Right renal cortex interstitium (tissue), 3 donors: ENCODE measurements at places on chromosomes 7 and 10.

GRCh38 chr7:85234730-85235129 is 47.9 kb upstream of the SEMA3D start:
- DNase-seq = no peak

GRCh38 chr10:75084834-75085384 is 26.5 kb upstream of the SAMD8 start:
- DNase-seq = no peak

GRCh38 chr7:134480730-134481129 is 21.8 kb upstream of the AKR1B1 start:
- no peak for DNase-seq

GRCh38 chr7:44615149-44615611 is 8.8 kb downstream of the OGDH start:
- DNase-seq = no peak

DNA sequence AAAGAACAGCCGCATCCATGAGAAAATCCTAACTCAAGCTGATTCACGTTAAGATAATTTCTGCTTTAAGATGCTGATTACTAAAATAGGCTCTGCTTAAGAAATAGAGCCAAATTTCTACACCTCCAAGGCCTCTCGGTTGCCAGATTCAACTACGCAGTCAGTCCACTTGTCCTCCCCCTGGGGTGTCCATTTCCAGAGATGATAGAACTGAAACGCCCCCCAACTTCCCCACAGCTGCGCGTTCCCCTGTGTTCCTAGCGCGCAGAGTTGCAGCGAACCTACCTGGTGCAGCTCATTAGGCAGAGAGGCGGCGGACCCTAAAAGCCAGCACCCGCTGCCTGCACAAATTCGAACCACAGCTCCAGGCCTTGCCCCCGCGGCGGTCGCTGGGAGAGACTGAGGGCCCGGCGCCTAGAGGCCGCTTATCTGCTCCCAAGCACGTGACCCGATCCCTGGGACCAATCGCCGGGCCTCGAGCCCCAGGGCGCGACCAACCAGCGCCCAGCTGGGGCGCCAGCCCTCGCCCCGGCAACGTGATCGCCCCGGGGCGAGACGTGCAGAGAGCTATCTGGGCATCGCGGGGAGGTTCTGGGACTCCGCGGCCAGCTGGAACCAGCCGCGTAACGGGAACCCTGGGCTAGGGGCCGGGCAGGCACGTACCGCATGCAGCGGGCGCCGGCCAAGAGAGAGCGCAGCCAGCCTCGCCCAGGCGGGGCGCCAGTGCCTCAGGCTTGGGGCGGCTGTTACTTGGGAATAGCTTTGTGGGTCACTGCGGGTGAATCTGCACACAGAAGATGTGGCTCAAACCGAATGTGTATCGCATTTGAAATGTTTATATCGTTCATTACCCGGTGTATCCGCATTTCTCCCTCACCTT is at the start of gene PPP1R3C:
TSS of gene PPP1R3C (minus strand) at position 401 of the 880 bp plus-strand sequence. CDS start at position 299, 102 bp downstream.
- peak; percentile 65 for DNase-seq

DNA sequence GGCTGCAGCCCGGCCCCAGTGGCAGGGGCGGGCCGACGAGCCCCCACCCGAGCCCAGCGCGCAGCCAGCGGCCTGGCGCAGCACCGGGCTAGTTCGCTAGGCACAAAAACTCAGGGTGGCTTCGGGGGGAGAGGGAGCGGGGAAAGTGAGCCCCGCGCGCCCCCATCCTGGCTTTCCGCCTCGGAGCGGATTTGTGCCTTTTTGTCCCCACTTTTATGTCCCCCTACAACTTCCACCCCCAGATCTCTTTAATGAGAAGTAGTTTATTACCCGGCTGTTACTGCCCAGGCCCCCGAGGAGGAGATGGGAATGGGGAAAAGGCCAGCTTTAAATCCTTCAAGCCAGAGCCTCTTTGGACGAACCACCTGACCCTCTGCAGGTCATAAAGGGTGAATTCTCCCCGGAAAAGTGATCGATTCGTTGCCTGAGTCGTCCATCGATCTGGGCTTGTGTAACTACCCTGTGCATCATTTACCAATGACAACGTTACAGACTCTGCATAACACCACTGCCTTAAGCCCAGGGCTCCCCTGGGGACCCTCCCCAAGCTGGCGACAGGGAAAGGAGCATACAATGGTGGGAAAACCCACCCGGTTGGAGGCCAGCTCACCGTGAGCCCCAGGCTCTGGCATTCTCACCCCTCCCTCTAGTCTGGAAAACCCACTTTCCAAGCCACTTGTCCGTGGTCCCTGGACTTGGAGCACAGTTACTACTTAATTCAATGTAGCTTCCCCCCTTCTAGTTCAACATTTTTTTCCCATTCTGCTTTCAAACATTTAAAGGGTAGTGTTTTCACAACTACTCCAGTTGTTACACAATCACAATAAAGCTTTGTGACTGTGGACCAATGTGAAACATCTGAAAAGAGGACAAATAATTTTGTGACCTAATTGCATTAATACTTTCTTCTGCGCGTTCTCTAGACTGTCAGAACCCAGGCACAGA is 748 bp upstream of the SH3PXD2A start:
- DNase-seq = no peak

GRCh38 chr10:43265799-43266721 is 805 bp downstream of the RASGEF1A start:
- DNase-seq = no peak

DNA sequence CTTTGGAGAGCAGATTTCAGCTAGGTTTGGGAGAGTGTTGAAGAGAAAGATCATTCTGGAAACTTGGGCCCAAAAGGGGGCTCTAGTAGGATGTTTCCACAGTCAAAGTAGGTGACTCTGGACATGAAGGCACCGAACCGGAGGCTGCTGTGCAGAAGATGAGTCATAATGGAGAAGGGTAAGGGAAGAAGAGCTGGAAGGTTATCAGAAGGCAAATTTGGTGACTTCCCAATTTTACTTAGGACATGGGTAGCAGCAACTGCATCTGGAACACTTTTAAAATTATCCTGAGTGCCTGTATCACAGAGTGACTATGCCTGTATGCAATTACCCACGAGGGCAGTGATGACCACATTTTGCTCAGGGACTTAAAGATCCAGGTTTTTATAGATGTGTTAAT is 38.8 kb downstream of the PIK3AP1 start:
- DNase-seq = no peak

DNA sequence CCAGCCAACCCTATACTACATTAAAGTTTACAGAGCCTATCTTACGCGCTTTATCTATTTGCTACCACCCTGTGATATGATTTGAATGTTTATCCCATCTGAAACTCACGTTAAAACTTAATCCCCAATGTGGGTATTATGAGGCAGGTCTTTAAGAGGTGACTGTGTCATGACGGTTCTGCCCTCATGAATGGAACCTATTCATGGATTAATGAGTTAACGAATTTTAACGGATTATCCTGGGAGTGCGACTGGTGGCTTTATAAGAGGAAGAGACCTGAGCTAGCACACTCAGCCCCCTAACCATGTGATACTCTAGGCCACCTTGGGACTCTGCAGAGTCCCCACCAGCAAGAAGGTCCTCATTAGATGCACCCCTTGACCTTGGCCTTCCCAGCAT is 37.8 kb downstream of the SRPK2 start:
- DNase-seq = no peak
